ENCODE measurements at places on chromosomes 4 and X.

GRCh38 chr4:81359207-81359606 is 112.5 kb downstream of the RASGEF1B start:
- DNase-seq = no peak

DNA sequence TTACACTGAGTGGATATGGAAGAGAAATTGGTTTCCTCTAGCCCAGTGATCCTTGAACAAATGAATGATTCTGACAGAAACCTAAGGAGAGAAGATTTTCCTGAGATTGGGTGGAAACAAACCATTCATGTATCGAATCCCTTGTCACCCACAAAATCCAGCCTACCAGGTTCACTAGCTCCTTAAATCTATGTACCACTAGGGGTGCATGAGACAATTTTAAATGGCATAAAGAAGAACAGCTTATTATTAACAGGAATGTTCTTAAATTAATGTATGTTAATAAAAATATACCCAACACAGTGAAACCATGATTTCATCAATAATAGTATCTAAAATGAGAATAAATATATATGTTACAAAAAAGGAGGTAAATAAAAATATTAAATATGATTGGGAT is 118.4 kb upstream of the LNX1 start:
- no peak for DNase-seq

DNA sequence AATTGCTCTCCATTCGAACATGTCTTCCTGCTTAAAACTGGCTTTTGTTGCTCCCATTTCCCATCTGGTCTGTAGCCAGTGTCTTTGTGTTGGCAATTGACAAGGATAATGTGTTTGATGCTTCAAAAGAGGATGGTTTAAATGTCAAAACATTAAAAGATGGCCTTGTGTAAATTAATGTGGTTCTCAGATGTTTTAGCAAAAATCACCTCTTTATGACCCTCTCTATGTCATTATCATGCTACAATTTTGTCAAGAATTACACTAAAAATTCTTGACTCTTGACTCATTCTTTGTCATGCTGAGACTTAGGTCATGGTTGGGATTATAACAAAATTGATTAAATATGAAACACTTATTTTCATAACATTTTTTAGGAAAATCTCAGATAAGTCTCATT is 47.4 kb downstream of the TMEM131L start:
- no peak for DNase-seq

GRCh38 chrX:71911731-71912050 is 1.0 kb downstream of the NHSL2 start:
- DNase-seq = no peak

- DNase-seq = no peak
Measured at GRCh38 chr4:2808001-2808400, 15.1 kb downstream of the SH3BP2 start.

GRCh38 chrX:43656005-43656494 is at the start of gene MAOA:
Gene MAOA (plus strand): TSS chrX:43656299. CDS start chrX:43656342, 43 bp downstream.
- DNase-seq = no peak

DNA sequence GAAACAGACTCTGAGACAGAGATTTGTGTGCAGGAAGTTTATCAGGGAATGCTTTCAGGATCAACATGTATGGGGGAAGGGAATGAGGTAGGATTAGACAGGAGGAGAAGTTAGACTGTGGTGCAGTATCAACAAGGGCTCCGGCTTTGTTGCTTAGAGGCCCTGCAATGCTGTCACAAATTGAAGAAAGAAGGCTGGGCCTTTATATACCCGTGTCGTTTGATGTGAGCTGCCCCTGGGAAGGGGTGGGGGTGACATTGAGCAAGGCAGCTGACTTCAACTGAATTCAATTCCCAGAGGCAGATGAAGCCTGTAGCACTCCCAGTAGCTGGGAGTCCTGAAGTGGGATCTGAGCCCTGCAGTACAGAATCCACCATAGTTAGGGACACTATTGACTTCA is 29.5 kb upstream of the USP9X start:
- DNase-seq = no peak

DNA sequence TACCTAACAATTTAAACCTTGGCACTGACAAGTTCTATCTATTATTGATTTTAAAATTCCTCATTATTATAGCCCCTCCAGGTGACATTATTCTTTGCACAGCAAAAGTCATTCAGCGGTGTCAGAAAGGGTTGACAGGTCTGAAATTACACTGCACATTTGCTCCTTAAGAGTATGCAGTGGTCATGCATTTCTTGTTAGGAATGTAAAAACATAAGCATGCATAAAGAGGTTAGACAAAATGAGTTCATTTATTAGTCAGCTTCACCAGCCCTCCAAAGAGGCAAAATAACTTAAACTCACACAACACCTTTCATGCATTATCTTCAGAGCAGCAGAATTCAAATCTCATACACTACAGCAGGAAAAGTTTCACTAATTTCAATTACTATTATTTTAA is 158.8 kb downstream of the HNRNPD start:
- DNase-seq = no peak

DNA sequence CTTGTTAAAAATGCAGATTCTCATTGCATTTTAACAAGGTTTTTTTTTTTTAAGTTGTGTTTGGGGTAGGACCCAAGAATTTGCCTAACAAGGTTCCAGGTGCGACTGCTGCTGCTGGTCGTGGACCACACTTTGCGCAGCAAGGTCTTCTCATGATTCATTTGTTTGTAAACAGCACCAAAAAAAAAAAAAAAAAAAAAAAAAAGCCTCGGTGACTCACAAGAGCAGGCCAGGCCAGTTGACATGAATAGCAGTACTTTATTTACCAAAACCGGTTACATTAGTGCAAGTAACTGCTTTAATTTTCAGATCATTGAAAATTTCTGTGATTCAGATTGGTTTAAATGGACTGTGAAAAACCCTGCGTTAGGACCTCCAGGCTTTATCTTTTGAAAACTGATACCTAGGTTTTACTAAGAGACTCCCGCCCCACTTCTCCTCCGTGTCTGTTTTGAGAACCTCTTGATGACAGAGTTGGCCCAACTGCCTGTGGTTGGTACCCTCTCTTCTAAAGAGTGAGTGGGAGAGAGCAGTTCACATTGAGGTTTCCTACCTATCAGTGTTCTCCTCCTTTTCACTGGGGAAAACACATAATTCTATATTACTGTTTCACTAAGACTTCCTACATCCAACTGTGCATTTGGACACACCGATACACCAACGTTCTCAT is 86.2 kb downstream of the PHEX start:
- no peak for DNase-seq
